ENCODE measurements at places on chromosomes 16 and 17.

GRCh38 chr16:57577691-57578224 is 35.3 kb downstream of the ADGRG5 start:
- DNase-seq: no peak

DNA sequence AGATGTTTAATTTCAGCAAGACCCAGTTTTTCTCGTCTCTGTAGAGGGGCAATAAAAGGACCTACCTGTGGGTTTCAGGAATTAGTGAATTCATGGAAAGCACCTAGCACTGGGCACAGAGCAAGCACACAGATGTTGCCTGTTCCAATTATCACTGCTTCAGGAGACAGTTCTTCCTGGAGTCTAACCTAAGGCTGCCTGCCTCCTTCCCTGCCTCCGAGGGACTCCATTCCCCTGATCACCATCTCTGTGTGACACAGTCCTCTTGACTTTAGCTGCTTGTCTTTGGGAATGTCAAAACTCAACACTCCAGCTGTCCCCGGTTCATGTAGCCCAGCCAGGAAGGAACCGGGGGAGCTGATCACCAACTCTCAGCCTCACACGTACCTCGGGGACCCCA is 474.9 kb downstream of the SLC39A11 start:
- DNase-seq: no peak

DNA sequence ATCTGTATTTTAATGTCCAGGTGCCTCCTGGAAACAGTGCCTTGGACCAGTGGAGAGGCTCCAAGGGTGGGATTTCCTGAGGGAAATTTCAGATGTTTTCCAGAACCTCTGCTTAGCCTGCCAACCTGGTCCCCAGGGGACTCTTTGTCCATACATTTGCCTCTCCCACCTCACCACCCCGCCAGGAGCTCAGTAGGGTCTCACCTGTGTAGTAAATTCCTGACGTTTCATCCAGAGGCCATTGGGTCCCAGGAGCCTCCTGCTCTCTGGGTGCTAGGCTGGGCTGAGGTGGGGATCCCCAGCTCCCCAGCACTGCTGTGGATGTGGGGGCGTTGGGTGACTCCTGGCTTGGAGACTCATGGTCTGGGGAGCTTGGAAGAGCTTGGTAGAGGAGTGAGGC is 2.7 kb downstream of the NLRP1 start:
- DNase-seq: no peak

DNA sequence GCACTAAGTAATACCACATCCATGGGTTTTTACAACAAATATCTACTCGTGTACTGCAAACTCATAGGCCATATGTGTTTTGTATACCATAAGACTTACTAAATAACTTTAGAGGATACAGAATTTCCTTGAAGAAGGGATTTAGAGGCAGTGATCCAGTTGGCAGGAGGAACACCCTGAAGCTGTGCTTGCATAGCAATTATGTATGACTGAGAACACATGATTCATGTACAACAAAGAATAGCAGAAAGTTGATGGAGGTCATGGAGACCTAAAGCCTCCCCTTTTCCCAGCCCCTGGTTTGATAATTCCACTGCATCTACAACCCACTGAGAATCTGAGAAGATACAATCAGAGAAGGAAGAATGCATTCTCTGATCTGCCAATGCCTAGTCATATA is 83.8 kb upstream of the PMFBP1 start:
- no peak for DNase-seq

DNA sequence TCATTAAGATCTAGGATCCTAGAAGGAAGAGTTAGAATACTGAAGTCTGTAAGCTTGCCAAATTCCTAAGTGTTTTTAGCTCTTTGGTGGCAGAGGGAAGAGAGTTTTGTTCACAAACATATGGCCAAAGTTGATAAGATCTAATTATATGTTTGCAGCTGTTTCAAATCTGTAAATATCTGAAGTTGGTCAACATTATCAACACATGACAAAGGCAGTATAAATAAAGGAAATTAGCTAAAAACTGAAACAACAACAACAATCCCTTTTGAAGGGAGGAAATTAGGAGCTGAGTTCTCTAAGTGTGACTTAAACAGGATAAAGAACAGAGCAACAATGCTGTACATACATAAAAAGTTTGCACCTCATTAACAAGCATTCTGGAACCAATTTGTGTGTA is 208.7 kb downstream of the KCNJ2 start:
- DNase-seq: no peak

- peak; percentile 38 for DNase-seq
Observed at GRCh38 chr17:16980813-16981731, 9.2 kb upstream of the TNFRSF13B start.

DNA sequence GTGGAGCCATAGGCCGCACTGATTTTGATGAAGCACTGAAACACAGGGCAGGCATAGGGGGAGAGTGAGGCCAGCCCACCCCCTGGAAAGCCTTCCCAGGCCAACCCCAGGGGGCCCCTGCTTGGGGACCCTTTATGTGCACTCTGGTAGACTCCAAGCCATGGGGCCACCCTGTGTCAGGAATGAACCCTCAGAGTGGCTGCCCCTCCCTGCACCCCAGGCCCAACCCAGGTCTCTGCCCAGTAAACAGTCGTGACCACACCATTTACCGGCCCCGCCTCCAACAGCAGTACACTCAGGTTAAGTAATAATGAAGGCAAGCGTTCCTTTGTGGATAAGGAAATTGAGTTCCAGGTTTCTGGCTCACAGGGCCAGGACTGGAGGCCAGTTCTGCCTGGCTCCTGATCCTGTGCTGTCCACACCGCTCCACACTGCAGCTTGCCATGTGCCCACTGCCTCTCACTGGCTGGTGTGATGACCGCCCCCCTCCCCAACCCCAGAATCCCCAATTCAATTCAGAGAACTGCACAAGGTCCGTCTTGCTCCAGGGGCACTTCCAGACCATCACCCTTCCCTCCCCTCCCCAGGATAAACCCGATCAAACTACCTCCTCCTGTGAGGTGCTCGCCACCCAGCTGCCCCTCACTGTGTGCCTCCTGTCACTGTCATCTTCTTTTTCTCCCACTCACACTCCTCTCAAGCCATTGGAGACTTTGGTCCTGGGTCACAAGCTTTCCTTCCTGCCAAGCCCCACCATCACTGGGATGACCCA is 13.6 kb downstream of the PIMREG start:
- DNase-seq: no peak

DNA sequence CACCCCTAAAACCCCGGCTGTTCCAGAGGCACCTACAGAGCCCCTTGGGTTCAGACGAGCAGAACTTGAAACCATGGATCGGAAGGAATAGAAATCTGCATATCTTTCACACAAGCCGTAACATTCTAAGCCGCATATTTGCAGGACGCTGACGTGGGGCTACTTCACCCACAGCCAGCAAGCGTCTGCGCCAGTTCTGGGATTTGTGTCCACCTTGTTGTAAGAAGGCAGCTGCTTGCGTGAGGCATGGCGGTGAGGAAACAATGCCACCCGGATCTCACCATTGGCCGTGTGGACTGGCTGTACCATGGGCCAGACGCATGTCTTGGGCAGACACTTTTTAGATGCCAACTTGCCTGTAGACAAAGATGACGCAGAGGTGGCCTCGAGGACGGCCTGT is 34.5 kb downstream of the TNFRSF13B start:
- DNase-seq: no peak
